ENCODE measurements at places on chromosomes 11 and 22.

DNA sequence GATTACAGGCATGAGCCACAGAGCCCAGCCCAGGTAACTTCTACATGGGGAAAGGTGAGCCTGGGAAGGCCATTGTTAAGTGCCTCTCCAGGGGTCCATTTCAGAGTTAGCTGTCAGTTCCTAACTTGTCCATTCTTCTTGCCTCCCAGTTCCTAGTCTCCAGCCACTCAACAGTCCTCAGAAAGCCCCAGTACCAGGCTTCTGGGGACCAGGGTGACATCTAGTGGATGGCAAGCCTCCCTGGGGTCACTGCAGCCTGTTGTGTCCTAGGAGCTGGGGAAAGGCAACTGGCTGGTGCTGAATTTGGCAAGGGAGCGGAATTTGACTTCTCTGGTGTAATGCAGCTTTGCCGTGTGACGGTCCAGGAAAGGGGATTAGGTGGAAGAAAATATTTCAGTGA, 2.1 kb downstream of the LGALS12 start:
- no peak for DNase-seq

GRCh38 chr11:130908770-130909625, 7.3 kb downstream of the SNX19 start:
- DNase-seq = no peak

DNA sequence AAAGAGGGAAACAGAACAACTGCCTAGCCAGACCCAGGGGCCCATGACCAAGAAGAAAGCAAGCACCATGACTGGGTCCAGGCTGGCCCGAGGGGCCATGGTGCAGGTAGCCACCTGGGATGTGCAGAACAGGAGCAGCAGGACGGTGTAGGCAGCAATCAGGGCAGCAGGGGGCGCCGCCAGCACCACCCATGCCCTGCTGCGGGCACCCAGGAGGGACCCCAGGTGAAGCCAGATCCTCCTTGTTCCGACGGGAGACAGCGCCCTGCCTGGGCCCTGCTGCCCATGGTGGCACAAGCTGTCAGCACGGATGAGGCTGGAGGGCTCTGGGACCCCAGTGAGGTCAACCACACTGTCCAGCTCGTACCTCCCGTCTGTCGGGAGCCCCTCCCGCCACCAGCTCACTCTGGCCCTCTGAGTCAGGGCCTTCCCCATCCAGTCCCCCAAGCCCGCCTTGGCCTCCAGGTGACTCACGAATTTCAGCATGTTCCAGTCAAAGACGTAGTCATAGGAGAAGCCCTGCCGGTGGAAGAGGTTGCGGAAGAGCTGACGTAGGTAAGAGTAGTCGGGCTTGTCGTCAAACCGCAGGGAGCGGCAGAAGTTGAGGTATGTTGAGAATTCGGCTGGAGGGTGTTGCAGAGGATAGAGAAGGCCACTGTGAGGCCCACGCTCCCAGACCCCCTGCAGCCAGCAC, 18.8 kb downstream of the CSNK1E start:
- no peak for DNase-seq

- no peak for DNase-seq
Measured at GRCh38 chr11:120078397-120078796, 59.5 kb downstream of the TRIM29 start.

- no peak for DNase-seq
Measured at GRCh38 chr11:3129591-3130268, 35.4 kb downstream of the OSBPL5 start.

DNA sequence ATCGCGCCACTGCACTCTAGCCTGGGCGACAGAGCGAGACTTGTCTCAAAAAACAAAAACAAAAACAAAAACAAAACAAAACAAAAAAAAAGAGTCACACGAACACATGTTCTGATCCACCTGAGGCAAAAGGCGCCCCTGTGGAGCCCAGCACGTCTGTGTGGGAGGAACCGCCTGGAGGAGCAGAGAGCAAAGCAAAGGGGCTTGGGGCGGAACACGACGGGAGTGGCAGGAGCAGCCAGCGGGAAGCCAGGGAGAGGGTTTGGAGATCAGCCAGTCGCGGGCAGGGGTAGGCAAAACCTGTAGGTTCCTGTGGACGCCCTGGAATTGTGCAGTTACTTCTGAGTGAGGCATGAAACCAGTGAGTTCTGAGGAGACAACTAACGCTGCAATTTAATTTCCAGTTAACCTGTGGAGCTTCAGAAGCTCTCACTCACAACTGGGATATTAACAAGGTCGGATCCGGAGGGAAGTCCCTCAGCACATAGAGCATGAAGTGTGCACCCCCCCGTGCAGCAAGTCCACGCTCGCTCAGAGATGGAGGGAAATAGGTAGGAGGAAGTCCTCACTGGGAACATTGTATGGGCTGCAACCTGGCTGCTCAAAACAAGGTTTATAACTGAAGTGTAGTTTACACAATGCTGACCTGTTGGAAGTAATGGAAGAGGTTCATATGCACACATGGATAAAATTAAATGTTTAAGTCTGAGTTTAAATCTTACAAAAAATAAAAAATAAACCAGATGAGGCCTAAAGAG, 13.2 kb upstream of the USP18 start:
- no peak for DNase-seq

DNA sequence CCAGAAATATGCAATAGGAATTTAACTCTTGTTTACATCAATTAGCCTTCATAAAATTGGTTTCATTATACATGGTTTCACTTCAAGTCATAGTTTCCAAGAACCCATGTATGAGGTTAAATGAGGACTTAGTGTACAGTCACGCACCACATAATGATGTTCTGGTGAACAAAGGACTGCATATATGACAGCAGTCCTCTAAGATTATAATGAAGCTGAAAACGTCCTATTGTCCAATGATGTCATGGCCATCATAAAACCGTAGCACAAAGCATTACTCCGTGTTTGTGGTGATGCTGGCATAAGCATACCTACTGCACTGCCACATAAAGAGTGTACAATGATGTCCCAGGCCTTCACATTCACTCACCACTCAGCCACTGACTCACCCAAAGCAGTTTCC, 31.1 kb downstream of the SMCO4 start:
- DNase-seq = no peak

- DNase-seq = no peak
Measured at GRCh38 chr11:58609723-58610122, 12.7 kb upstream of the CNTF start.

- DNase-seq = no peak
Measured at GRCh38 chr22:20567993-20568417, 60.6 kb downstream of the MED15 start.

GRCh38 chr11:57237204-57237681, at the start of gene APLNR:
APLNR (minus strand) TSS chr11:57237250; CDS start chr11:57237004, 246 bp downstream.
- DNase-seq = no peak

GRCh38 chr22:18154821-18155390, 4.9 kb downstream of the USP18 start:
- no peak for DNase-seq

GRCh38 chr11:59833602-59834001, 11.7 kb downstream of the CBLIF start:
- DNase-seq = no peak
